Putamen (tissue), 1 donor: ENCODE measurements at places on chromosomes 4 and X.

DNA sequence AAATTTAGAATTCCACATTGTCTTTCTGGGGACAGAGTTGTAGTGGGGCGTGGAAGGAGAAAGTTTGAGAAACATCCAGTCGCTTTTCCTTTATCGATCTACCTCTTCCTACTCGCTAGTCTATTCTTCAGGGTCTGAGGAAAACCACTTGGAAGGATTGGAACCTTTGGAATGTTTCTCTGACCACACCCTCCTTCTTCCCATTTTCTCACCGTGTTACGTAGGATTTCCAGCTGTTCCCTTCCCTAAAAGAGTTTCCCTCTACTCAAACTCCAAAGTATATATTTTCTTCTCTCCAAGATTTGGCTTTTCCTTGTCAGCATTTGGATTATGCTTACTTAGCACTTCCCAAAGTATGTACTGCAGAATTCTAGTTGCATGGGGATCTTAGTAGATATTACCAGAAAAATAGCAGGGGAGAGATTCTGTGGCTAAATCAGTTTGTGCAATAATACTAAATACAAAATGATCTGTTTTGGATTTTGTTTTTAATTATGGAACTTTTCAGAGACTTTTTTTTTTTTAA lies 4.9 kb downstream of the ENPEP start:
- no peak for DNase-seq

- DNase-seq: no peak
Observed at GRCh38 chr4:22719218-22719617, 26.5 kb downstream of the GBA3 start.

GRCh38 chrX:10892621-10893225 lies 218.4 kb upstream of the HCCS start:
- DNase-seq: no peak

GRCh38 chr4:140219567-140219966 lies 65.6 kb upstream of the MAML3 start:
- DNase-seq: no peak
